Stromal cell of bone marrow (primary cell): ENCODE measurements at places on chromosomes 7 and 10.

GRCh38 chr10:70491614-70492013 lies 13.0 kb downstream of the PALD1 start:
- DNase-seq = no peak

DNA sequence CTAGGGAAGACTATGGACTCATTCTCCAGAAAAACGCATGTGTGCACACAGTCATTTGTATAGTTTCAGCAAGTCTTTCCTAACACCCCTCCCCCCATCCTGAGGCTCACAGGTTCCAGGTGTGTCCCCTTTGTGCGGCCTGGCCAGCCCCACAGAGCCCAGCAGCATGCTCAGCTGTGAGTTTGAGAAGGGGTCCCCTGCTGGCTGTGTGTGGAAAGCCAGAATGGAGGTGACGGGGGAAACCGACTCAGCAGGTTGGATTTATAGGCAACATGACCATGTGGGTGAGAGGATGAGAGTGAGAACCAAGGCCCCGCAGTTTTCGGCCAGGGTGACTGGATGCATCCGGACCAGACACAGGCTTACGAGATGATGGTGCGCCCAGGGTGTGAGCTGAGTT lies 9.9 kb downstream of the PTPRE start:
- no peak for DNase-seq

GRCh38 chr7:27096768-27097514 lies 1.1 kb upstream of the HOXA1 start:
- no peak for DNase-seq

DNA sequence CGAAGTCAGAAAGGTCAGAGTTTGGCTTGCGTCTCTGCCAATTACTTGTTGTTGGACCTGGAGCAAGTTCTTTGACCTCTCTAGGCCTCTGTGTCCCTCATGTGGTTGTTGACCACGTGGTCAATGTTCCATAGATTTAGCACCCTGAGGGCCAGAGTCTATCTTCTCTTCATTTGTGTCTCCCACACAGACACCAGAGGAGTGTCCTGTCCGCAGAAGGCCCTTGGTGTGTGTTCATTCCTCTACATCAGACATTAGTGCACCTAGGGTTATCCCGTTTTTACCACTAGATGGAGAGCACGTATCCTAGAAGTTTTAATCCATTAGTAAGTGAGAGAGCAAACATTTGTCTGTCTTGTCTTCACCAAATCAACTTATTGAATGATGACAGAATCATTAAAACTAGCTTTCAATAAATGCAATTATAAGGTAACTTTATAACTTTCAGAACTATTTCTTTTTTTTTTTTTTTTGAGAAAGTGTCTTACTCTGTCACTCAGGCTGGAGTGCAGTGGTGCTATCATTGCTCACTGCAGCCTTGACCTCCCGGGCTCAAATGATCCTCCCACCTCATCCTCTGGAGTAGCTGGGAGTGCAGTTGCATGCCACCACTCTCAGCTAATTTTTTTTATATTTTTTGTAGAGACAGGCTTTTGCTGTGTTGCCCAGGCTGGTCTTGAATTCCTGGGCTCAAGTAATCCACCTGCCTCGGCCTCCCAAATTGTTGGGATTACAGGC lies 122.5 kb upstream of the ANKRD1 start:
- no peak for DNase-seq

- DNase-seq = no peak
These were observed 742.8 kb downstream of the GRID1 start for GRCh38 chr10:85623758-85624157.

DNA sequence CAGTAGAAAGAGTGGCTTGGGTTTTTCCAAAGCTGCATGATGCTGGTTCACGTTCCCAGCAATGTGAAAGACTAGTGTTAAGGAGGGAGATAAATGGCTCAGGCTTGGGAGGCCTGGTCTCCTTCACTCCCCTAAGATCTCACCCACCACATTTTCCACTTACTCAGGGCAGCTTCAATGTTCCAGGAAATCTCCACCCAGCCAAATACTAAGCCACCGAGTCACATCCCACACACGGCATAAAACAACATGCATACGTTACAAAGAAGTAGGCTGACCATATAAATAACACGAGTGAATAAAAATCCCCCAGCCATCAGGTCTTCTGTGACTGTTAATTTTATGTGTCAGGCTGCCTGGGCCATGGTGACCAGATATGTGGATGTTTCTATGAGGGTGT lies 303.5 kb downstream of the SFMBT2 start:
- peak; percentile 63 for DNase-seq
